ENCODE measurements at places on chromosomes 6 and 20.

DNA sequence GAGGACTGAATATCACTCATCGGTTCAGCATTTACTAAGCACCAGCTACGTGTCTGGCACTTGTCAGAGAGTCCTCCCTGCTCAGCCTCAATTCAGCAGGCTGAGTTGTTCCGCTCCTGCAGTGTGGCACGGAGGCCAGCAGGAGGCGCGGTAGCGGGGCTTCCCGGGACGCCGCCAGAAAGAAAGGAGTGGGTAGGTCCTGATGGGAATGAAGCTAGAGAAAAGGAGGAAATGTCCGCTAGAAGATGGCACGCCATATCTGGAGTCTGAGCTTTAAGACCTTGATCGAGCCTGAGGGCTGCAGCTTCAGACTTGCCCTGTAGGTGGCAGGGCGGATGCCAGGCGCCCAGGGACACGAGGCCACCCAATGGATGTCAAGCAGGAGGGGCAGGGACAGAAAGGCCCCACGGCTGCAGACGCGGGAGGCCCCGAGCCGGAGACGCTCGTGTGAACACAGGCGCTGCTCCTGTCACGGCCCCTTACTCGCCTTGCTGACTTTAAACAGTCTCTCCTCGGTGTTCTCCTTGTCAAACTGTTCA, 18.7 kb downstream of the SERPINB6 start:
- DNase-seq = peak; percentile 70

DNA sequence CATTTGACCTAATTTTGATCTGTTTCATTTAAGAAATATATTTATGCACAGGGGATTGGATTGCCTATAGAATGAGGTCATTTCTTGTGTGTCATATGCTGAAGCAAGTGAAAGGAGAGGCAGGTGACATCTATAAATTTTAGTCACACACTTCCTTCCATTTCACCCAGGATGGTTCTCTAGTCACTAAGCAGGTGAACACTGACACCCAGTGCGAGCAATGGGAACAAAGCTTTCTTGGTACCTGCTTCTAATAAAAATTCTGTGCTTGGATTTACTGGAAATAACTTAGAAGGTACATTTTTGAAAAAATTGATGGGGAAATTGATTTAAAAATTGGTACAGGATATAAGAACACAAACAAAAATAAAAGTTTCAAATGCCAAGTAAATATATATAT, 66.9 kb upstream of the MC3R start:
- no peak for DNase-seq

DNA sequence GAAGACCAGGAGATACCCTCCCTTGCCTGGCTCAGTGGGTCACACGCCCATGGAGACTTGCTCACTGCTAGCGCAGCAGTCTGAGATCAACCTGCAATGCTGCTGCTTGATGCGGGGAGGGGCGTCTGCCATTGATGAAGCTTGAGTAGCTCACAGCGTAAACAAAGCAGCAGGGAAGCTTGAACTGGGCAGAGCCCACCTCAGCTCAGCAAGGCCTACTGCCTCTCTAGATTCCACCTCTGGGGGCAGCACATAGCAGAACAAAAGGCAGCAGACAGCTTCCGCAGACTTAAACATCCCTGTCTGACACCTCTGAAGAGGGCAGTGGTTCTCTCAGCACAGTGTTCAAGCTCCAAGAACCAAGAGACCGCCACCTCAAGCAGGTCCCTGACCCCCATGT, 271.3 kb downstream of the ESR1 start:
- DNase-seq = no peak

DNA sequence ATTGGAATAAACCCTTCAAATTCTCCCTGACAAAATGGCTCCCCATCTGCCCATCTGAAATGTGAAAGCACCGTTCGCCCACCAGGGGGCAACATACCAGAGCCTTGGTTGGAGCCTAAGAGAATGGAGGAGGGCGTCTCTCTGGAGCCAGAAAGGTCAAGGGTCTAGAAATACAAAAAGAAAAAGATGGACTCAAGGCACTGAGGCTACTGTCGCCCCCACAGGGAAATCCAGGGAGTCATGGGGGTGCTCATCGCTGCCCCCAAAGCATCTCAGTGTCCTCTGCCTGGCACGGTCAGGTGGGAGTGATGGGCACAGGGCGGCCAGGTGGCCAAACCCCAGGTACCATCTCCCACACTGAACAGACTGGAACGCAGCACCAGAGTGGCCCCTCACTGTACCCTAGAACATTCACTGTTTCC, 136.3 kb downstream of the ZMYND8 start:
- DNase-seq = peak; percentile 65

- DNase-seq = no peak
Measured at GRCh38 chr6:81933608-81934051, 181.1 kb upstream of the TENT5A start.

DNA sequence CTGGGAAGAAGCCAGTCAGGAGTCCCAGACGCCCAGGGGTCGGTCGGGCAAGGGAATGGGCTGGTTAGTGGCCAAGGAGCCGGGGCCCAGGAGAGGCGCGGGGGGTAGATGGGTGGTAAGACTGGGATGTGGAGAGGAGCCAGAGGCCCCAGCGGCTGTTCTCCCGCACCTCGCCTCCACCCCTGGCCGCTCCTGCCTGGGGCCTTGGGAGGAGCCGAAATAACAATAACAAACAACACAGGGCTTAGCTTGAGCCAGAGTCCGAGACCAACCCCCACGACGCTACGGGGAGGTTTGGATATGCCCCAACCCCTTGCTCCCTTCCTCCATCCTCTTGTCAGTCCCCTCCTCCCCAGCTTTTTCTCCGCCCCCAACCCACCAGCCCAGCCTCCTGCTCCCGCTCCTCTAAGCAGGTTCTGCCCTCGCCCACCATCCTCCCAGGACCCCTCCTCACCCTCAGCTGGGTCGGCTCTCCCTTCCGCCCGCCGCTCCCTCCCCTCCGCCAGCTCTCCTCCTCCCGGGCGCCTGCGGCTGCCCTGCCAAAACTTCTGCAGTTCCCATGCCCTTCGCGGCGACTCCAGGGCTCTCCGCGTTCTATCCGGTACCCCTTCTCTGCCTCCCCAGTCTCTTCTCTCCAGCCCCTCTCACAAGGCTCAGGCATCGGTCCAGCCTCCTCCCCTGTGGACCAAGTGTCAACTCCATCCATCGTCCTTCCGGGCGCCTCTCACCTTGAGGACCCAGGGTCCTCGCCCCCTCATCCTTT, 1.1 kb downstream of the RNF39 start:
- DNase-seq = no peak

DNA sequence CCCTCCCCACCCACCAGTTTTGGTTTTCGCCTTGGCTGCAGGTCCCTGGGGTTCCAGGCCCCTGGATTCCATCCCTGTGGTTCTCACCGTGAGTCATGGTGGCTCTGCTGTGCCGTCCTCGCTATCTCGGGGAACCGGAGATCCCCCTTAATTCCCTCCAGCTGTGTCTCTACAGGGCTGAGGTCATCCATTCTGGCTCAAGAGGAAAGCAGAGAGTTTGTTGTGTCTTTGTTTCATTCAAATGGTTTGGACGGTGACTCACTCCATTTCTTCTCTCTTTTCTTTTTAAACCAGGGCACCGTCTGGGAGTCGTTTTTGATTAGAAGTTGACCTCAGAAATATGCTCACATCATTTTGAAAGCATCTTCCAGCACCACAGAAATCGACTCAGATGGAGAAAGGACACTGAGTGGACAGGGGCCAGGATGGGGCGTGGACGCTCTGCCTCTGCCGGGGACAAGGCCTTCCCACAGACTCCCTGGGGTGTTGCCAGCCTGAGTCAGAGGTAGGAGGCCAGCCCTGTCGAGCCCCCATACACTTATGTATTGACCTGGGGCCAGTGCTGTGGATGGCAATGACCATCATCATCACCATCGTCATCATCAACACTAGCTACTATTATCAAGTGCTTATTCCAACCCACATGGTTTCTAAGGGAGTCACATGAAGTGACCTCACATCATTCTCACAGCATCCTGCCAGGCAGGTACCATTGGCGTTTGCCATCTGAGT, 176.2 kb downstream of the NFATC2 start:
- no peak for DNase-seq

- no peak for DNase-seq
Measured at GRCh38 chr6:154197196-154197860, 158.3 kb downstream of the OPRM1 start.

DNA sequence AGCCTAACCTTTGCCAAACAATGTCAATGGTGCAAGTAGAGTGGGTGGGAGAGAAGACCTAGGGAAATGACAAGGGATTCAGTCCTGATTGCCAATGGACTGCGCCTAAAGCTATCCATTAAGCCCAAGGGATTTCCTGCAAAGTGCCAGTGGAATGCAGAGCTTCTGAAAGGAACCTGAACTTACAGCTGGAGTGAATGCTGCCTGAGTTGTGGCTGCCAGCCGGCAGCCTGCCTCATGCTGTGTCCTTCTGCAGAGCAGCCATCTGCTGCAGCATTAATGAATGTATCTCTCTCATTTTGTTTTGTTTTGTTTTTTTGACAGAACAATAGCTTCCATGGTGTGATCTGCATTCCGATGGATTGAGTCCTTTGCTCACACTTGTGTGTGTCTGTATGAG, 44.7 kb downstream of the SLC35F1 start:
- DNase-seq = no peak

DNA sequence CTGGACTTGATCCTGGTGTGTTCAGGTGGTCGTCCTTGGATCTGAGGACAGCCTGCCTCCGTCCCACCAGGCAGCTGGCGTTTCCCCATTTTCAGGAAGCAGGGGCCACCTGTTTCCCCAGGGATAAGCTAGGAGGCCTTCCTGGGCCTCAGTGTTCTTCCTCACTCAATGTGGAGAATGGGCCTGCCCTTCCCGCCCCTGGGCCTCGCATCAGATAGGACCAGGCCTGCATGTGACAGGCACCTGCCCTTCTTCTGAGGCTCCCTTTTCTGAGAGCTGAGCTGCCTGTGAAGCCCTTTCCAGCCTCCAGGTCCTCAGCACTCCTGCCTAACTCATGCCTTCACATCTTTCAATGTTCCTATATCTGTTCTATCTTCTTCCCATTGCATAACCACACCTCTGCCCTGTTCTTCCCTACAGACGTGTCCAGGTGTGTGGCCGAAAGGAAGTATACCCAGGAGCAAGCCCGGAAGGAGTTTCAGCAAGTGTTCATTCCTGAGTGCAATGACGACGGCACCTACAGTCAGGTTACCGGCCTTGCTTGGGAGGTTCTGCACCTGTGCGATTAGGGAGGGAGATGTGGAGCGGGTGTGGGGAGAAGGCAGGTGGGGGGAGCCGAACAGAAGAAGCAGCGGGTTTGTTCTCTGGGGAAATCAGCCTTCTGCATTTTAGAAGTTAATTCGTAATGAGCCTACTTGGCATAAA, 85.1 kb downstream of the SMOC2 start:
- no peak for DNase-seq

DNA sequence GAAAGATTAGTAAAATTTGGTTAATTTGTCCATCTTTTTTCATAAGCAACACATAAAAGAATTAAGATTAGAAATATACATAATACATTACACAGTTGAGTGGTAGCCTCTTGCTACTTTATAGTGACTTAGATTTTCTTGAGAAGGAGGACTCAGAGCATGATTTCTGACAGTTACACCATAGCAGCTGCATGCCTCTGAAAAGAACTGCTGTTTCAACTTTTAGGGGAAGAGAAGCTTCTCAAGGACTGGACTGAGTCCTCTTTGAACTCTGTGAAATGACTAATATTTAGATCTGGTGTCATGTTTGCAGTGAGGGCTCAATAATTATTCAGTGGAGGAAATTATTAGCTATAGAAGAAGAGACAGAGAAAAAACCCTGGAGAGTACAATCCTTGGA, 272.5 kb downstream of the BTBD9 start:
- no peak for DNase-seq

DNA sequence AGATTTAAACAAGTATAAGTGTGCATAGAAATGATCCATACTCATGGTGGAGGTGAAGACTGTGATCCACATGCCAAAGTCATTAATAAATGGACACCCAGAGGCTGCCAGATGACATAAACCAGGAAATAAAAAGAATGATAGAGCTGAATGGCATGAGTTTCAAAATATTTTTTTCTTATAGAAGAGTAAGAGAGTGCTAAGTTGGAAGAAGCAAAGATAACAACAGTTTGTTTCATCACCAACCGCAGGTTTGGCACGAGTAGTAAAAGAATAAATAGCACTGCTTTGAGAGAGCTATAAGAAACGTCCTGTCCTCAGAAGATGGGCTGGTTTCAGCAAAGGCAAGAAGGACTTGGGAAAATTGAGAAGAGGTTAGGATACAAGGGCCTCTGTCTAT, 246.9 kb downstream of the UBE3D start:
- DNase-seq = no peak

GRCh38 chr6:118565311-118565960, 17.3 kb downstream of the PLN start:
- peak; percentile 68 for DNase-seq

DNA sequence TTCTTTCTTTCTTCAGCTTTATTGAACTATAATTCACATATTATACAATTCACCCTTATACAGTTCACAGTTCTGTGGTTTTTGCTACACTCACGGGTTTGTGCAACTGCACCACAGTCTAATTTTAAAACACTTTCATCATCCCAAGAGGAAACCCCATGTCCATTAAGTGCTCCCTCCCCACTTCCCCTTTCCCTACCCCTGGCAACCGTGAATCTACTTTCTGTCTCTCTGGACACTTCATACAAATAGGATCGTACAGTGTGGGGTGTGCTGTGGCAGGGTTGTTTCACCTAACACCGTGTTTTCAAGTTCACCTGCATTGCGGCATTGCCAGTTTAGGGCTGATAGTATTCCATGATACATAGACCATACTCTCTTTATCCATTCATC, 118.8 kb downstream of the PHACTR3 start:
- DNase-seq = no peak
